Stimulated activated CD8-positive, alpha-beta memory T cell treated with anti-CD3 and anti-CD28 coated beads, Interleukin-4, amount 100 ng/mL, for 4 hours (primary cell): ENCODE measurements at places on chromosomes 11 and 22.

DNA sequence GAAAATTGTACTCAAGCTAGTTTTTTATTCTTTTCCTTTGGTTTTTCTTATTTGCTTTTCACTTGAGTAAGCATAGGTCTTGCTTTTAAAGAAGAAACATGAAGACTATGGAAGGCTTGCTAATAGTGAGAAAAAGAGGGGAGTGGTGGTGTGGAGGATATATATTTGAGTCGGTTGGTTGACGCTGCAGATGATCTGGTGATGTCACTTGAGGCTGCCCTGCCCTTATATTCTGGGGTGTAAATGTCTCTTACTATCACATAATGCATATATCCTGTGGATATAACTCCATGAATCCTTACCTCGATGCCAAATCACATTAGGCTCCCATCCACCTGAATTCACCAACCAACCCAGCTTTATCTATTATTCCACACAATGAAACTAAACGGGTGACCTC, 2.9 kb downstream of the GRIA4 start:
- no peak for DNase-seq

DNA sequence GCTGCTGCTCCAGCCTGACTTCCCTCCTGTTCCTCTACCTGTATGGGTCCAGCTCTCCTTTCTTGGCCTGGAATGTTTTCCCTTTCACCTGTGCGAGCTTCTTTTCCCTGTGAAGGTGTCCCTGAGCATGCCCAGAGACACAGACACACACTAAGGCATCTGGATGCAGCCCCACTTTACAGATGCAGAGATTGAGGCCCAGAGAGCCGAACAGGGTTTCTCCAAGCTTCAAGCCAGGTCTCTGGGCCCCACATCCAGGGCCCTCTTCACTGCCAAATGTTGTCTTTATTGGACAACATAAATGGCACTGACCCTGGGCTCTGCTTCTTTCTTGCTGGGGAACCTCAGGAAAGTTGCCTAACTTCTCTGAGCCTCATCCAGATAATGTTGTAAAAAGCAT, 561.6 kb downstream of the MIAT start:
- DNase-seq: no peak

- no peak for DNase-seq
Observed at GRCh38 chr11:86388198-86388597, 13.5 kb downstream of the CCDC81 start.

DNA sequence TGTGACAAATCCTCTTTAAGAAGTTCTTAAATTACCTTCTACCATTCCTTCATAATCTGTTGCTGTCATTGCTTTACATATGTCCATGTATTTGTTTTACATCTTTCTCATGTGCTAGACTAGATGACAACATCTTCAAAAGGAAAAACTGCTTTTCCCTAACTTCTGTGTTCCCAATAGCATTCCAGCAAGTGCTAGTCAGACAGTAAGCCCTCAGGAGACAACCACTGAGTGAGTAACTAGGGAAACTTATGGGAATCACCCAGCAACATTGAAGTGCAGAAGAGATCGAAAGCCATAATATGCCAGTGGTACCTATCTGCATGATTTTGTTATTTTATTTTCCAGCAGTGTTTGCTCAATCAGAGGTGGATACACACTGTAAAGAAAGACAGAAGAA, 889.7 kb upstream of the API5 start:
- no peak for DNase-seq

GRCh38 chr11:68127714-68128681, 6.8 kb upstream of the CHKA start:
- no peak for DNase-seq

DNA sequence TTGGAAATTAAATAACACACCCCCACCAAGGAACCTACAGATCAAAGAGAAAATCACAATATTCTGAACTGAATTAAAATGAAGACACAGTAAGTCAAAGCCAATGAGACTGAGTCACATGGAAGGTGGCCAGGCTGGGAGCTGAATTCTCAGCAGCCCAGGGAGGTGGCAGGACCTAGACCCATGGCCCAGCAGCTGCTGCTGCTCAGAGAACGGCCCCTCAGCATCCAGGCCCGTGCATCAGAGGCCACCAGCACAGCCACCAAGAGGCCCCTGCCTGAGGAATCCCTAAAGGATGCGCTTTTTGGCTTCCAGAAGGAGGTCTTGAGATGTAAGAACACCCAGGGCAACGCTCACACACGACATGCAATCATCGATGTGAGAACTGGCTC, 35.0 kb downstream of the TBX1 start:
- no peak for DNase-seq

DNA sequence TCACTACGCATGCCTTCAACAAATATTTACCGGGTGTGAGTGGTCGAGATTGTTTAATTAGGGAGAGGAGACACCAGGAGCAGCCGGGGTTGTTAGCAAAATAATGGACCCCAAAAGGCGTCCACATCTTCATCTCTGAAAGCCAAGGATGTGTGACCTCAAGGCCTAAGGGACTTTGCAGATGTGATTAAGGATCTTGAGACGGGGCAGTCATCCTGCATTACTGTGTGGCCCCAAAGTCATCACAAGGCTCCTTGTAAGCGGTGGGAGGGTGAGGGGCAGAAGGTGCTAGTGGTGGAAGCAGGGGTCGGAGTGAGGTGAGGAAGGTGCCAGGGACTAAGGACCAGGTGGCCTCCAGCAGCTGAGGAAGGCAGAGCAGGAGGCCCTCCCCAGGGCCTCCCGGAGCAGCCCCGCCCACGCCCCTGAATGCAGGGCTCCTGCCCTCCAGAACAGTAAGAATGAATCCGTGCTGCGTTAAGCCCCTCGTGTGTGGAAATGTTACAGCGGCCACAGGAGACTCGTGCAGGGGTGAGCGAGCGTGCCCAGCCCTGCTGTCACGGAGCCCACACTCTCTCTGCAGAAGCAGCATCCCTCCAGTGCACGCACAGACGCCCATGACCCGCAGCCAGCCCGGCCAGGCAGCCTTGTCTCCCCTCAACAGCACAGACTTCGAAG, 83.5 kb downstream of the CELSR1 start:
- no peak for DNase-seq

GRCh38 chr11:121478895-121479697, 26.3 kb upstream of the SORL1-AS1 start:
- DNase-seq: no peak

DNA sequence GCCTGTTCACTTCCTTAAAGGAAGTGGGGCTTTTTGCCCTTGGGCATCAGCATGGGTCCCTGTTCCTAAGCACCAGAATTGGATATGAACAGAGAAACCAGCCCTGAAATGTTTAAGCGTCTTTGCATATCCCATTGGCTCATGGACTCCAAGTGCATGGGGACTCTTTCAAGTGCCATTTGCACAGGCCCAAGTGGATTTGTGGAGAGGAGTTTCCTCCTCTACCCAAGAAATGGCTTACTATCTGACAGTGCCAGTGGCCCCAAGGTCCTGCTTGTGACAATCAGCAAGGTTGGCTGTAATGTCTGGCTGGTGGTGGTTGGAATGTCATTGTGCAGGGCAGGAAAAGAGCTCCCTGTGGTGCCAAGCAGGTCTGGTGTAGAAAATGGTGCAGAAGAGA, 4.0 kb downstream of the TOMM22 start:
- no peak for DNase-seq

GRCh38 chr22:47197773-47198500, 435.5 kb downstream of the TBC1D22A start:
- no peak for DNase-seq

DNA sequence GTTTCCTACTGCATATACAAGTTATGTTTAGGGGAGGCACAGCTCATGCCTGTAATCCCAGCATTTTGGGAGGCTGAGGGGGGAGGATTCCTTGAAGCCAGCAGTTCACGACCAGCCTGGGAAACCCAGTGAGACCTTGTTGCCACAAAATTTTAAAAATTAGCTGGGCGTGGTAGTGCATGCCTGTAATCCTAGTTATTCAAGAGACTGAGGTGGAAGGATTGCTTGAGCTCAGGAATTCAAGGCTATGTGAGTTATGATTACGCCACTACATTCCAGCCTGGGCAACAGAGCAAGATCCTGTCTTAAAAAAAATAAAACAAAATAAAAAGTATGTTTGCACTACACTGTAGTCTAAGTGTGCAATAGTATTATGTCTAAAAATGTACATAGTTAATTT, 108.8 kb upstream of the TEAD1 start:
- DNase-seq: no peak

DNA sequence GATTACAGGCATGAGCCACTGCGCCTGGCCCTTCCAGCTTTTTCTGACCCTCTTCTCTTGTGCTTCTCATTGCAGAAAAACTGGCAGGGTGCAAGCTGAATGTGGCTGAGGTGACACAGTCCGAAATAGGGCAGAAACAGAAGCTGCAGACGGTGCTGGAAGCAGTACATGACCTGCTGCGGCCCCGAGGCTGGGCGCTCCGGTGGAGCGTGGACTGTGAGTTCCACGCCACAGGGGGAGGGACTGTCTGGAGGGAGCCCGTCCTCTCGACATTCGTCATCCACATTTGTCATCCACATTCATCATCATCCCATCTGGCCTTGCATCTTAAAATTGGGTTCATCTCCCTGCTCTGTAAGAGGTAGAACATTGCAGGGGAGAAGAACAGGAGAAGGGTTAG, 49.3 kb upstream of the PARVG start:
- DNase-seq: no peak

- no peak for DNase-seq
Observed at GRCh38 chr11:66906061-66906733, 49.3 kb downstream of the LRFN4 start.

- DNase-seq: no peak
Observed at GRCh38 chr11:38060920-38061319, 1462.9 kb upstream of the RAG2 start.

GRCh38 chr11:109856928-109857327, 236.3 kb upstream of the ZC3H12C start:
- no peak for DNase-seq

GRCh38 chr22:46172522-46173110, 22.3 kb downstream of the PPARA start:
- DNase-seq: no peak

GRCh38 chr11:102791271-102792036, 6.5 kb downstream of the MMP1 start:
- no peak for DNase-seq

- no peak for DNase-seq
Observed at GRCh38 chr22:17880020-17880419, 105.8 kb upstream of the BID start.

DNA sequence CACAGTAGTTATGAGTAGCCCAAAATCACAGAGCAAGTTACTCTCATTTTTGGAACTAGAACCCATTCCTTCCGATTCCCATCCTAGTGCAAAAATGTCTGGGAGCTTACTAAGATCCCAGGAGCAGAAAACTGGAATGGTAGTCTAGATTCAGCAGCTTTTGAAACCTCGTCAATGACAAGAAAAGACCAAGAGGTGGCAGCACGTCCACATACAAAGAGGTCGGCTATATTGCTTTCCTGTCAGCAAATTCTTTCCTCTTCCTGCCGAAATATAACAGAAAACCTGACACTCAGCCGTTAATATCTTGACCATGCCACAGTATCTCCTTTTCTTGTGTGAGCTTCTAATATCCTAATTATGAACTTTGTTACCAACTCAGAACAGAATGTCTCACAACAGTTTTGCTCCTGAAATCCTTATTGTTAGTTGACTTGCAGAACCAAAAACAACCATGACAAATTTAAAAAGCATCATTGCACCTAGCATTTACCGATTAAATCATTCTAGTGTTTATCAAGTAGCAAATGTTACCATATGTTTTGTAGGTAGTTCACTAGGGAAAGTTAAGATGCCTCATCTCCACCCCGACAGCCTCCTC, 92.8 kb upstream of the OR9G4 start:
- DNase-seq: no peak

DNA sequence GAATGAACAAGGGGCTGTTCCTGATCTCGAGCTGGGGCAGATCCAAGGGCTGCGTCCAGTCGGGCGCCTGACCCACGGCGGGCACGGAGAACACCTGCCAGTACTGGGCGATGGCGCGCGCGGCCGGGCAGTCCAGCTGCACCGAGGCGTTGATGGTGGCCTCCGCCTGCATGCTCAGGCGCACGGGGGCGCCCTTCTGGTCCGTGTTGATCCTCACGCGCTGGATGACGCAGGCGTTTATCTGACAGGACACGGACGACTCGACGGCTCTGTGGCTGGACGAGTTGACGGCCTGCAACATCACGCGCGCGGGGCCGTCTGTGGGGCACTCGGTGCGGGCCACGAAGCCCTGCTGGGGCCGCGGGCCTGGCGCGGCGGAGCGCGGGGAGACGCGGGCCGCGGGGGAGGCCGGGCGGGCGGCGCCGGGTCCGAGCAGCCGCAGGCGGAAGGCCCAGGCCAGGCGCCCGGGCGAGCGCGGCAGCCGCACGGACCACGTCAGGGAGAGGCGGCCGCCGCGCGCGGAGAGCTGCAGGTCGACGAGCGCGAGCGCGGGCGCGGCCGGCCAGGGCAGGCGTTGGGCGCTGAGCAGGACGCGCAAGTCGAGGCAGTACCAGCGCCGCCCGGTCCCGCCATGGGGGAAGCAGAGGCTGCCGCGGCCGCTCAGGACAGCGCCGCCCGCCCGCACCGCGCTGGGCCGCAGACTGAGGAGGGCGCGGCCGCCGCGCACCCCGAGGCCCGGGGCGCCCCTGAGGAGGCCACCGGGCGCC, 511 bp downstream of the PKDREJ start:
- DNase-seq: no peak

DNA sequence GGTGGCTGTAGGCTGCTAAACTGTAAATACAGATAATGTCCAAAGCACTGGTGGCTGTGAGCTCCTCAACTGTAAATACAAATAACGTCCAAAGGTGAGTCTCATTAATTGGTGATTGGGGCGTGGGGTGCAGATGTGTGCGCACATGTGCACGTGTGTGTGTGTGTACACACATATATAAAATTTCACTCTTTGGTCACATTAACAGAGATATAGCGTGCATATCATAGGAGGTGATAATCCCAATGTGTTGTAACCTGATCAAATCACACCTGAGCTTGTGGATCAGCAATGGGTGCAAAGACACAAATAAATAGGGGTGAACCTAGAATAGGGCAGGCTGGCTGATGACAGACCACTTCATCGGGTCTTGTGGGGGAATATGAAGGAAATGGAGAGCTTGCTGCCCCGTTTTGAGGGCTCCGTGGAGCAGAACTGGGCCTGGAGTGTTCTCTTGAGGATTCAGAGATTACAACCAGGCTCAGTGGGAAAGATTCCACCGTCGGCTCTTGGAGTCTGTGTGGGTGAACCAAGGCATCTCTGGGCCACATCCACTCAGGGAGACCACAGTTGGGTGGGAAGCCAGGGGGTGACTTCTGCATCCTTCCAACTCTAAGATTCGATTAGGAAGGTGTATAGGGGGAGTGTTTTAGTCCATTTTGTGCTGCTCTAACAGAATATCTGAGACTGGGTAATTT, 24.9 kb upstream of the OSBPL5 start:
- DNase-seq: no peak

DNA sequence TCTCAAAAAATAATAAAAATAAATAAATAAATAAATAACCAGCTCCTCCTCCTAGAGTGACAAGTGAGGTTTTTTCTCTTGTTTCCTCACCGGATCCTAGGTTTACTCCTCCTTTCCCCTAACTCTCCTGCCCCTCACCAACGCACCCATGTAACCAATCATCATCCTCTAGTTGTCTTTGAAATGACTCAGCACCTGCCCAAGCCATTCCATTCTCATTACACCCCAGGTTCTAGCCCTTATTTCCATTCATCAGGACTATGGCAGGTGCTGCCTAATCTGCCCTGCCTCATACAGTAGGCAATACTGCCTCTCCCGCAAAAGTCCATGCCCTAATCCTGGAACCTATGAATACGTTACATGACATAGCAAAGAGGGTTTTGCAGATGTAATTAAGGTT, 60.4 kb downstream of the BUD13 start:
- no peak for DNase-seq
